ENCODE measurements at places on chromosomes 13 and 19.
A peak's percentile ranks its signal among the peaks of the same experiment; 100 is the strongest.

- no peak for DNase-seq
Observed at GRCh38 chr13:94705081-94706030, 7.0 kb downstream of the SOX21 start.

DNA sequence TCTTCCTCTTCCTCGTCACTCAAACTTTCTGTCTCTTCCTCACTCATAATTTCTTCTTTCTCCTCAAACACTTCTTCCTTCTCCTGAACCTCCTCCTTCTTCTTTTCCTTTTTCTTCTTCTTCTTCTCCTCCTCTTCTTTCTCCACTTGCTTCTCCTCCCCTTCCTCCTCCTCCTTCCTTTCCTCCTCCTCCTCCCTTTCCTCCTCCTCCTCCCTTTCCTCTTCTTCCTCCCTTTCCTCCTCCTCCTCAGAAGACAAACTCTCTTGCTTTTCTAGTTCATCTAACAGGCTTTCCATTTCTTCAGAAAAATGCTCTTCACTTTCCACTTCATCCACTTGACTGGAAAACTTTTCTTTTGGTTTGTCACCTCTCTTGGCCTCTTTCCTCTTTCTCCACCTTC, 19.8 kb downstream of the WDR87 start:
- no peak for DNase-seq

- DNase-seq, result no peak
Observed at GRCh38 chr19:48975947-48976847, 11.1 kb downstream of the FTL start.

GRCh38 chr19:2003874-2004273, 11.6 kb downstream of the BTBD2 start:
- DNase-seq, result no peak

DNA sequence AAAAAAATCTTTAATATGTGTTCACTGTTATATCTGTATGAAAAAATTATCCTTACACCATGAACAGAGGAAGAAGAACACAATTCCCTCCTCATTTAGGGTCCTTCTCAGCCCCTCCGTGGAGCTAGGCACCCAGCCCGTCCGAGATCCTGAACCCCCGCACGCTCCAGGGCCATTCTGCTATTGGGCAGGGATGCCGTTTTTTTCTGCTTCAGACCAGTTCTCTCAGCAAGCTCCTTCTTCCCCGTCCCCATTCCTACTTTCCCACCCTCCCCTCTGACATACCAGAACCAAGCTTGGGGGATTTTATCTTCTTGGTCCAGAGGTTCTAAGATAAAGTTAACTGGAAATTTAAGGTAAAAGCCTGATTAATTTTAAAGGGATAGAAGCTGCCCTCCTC, 36.2 kb downstream of the ATP12A start:
- DNase-seq, result no peak

DNA sequence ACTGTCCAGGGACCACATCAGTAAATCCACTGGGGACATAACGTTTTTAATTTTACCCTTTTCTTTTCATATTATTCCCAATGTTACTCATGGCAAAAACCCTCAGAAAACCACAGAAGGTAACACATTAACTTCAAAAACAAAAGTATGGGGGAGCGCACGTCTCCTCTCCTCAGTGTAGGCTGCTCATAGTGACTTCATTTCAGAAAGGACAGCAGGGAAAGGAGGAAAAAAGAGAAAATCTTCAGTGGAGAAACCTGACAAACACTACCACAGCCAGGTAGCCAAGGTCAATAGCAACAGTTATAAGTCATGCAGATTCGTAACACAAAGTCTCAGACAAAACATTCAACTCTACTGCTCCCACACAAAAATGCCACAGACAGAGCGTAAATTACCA, 21.4 kb downstream of the DZIP1 start:
- no peak for DNase-seq

DNA sequence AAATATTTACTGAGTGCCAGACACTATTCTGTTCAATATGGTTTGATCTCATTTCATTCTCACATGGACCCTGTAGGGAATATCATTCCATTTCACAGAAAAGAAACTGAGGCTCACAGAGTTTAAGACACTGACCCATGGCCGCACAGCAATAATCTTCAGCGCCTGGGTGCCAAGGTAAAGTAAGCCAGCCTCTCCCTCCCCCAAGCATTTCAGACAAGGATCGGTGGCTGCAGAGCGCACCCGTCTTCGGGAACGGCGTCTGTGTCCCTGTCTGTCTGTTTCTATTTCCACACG, 4.3 kb upstream of the PDE4A start:
- no peak for DNase-seq

GRCh38 chr19:42328854-42329253, 3.4 kb downstream of the MEGF8 start:
- DNase-seq, result no peak

DNA sequence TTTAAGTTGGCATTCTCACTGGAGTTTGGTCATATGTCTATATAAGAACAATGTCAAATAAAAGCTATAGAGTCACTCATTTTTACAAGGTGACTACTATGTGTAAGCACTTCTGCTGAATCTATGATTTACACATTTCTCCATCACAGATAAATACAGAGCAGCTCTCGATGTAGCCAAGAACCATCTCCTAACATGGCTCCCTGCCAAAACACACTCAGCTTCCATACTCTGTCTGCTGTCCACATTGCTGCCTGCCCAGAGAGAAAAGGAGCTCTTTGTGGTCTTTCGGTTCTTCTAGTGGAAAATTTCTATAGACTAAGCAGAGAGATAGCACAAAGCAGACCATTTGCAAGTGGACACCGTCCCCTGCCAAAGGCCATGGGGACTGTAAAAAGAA, 190.9 kb upstream of the KLF12 start:
- DNase-seq, result no peak

DNA sequence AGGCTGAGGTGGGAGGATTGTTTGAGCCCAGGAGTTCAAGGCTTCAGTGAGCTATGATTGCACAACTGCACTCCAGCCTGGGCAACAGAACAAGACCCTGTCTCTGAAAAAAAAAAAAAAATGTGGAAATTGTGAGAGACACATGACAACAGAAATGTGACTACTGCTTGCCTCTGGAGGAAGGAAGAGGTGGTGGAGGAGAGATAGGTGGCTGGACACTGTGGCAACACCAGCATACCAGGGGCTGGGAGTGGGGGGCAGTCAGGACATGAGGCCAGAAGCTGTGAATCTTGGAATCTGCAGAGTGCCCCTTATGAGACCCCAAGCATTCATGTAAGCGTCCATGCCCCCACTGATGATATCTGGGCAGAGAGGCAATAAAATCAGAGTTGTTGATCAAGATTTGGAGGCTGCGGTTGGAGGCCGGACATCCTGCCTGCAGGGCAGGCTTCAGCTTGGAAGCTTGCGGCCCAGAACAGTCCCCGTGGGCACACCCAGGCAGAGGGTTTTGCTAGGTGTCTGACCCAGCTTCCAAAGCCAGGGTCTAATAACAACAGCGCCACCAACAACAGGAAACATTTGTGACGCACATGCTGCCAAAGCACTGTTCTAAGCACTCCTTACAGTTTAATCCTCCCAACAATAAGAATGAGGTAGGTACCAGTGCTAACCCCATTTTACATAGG, 16.9 kb downstream of the FAM187B start:
- DNase-seq, result no peak

GRCh38 chr13:61144834-61145593, 270.6 kb downstream of the PCDH20 start:
- DNase-seq, result no peak

- DNase-seq, result peak; percentile 22
Observed at GRCh38 chr13:111031531-111031961, 83.6 kb upstream of the ARHGEF7 start.

DNA sequence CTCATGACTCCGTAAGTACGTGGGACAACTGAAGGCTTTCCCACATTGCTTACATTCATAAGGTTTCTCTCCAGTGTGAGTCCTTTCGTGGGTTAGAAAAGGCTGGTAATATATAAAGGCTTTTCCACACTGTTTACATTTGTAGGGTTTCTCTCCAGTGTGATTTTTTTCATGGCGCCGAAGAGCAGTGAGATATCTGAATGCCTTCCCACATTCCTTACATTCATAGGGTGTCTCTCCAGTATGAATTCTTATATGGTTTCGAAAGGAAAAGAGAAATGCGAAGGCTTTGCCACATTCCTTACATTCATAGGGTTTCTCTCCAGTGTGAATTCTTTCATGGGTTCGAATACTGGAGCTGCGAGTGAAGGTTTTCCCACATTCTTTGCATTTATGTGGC, 29.5 kb downstream of the ZNF490 start:
- DNase-seq, result no peak

DNA sequence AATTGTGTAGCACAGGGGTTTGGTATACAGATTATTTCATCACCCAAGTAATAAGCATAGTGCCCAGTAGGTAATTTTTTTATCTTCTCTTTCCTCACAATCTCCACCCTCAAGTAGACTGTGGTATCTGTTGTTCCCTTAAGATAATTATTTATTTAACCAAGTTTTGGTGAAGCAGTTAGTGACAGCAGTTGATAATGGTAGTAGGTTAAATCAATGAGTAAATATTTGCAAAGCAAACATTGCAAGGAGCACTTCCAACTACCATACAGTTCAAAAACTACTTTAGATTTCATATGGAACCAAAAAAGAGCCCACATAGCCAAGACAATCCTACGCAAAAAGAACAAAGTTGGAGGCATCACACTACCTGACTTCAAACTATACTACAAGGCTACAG, 291.8 kb downstream of the KCTD12 start:
- DNase-seq, result no peak

DNA sequence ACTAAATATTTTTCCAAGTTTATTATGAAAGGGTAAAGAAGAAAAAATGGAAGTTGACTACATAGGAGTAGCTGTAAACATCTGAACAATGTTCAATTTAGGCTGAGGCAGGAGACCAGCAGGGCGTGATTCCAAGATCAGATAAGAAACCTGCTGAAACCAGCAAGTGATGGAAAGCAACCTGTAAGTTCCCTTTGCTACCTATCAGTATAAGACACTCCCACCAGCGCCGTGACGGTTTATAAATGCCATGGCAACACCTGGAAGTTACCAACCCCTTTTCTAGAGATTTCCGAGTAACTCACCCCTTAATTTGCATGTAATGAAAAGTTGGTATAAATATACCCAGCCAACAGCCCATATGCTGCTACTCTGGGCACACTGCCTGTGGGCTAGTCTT, 1.1 kb upstream of the ZNF45 start:
- no peak for DNase-seq

DNA sequence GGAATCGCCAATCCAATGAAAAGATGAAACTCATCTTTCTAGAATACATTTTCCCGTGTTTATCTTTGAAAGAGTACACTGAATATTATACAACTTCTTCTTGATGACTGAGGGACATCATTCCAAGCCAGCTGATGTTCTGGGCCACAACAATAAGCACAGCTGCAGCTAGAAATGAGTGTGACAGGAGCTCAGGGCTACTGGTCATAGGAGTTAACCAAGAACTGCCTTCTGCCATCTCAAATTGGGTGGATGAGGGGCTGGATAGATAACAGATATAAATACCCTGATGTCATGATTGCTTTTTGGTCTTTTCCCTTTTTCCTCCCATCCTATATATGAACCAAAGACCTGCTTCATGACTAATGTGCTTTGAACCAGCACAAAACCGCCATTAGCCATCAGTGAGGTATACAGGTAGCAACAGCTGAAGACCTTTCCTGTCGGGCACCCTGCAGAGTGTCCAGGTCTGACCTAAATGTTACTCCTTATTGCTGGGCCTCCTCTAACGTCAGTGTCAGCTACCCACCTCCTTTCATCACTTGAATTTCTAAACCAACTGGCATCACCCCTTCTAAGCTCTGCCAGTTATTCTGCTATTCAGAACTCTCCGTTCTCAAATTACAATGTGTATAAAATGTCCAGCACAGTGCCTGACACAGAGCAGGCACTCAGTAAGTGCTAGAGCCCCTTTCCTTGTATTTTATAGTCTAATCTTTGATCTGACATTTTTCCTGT, 178.2 kb downstream of the ENOX1 start:
- no peak for DNase-seq

DNA sequence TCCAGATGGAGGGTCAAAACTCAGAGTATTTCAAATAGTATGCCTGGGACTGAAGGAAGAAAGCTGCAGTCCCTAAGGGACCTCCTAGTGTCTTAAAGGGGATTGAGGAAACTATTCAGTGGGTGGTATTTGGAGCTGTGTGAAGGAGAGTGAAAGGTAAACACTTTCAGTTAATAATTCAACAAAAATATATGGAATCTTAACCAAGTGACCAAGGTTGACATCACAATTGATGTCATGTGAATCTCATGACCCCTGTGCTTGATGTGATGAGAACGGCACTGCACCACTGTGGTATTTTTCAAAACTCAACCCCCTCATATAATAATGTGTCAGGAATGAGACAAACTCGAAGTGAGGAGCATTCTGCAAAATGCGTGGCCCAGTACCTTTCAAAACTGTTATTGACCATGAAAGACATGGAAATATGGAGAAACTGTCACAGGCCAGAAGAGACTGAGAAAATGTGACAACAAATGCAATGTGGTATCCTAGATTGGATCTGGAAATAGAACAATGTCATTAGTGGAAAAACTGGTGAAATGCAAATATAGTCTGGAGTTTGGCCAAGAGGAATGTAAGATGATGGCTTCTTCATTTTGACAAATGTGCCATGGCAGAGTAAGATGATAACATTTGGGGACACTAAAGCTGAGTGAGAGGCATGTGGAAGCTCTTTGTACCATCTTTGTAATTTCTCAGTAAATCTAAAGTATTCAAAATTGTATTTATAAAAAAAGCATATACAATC, 553.9 kb downstream of the RFC3 start:
- no peak for DNase-seq

GRCh38 chr19:40807147-40808020, 8.4 kb downstream of the EGLN2 start:
- no peak for DNase-seq

- peak; percentile 74 for DNase-seq
Observed at GRCh38 chr19:47427241-47428176, 8.2 kb upstream of the MEIS3 start.

DNA sequence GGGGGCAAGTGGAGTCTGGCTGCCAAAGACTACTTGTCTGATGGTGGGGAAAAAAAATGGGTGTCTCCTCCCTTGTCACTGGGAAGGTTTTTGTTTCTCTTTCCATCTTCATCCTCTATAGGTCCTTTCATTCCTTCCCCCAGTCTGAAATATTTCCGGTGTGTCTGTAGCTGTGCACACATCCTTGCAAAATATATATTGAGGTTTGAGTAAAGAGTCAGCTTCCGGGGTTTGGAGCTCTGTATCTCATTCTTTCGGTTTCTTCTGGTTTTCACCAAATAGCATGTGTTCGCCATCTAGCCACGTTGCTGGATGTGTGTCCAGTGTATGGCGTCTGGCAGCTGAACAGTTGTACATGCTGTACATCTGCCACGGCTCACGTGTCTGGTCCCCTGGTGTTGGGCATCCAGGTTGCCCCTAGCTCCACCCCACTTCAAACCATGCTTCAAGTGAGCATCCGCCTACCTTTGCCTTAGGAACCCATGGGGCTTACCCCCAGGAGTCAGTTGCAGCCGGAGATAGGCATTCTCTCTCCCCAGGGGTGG, 142.2 kb downstream of the SIPA1L3 start:
- DNase-seq, result peak; percentile 32

DNA sequence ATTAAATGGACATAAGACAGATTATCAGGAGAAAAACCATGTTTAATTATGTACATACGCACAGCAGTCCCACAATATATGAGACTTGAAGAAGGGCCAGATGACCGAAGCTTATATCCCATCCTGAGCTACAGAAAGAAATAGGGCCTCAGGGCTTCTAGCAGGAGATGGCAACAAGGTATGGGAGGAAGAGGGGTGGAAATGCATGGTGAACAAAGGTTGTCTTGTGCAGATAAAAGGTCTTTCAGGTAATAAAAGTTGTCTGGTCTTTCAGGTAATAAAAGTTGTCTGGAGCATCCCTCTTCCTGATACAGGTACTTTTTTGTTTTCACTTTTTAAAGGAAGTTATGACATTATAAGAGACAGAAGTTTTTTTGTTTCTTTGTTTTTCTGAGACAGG, 15.4 kb upstream of the GTF3A start:
- DNase-seq, result no peak
